ENCODE measurements at places on chromosomes 5 and 9.
A peak's percentile ranks its signal among the peaks of the same experiment; 100 is the strongest.

DNA sequence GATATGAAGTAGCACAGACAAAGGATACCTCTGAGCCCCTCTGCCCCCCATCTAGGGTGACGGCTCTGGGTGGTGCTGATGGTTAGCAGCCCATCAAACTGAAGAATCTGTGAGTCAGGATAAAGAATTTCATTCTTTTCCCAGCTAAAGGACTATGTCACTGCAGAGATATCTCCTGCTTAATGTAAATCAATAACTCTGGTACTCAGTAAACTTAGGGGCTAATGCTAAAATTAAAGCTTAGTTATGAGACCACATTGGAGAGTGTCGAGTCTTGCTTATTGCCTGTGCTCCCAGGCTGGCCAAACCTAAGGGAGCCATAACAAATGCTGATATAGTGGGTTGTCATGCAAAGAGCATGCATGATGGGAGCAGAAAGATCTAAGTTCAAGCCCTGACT lies 25.6 kb upstream of the ACTBL2 start:
- no peak for DNase-seq

- no peak for DNase-seq
Observed at GRCh38 chr9:22170990-22171670, 162.0 kb upstream of the CDKN2B start.

GRCh38 chr5:171845857-171846256 lies 60.2 kb downstream of the SMIM23 start:
- DNase-seq: no peak

DNA sequence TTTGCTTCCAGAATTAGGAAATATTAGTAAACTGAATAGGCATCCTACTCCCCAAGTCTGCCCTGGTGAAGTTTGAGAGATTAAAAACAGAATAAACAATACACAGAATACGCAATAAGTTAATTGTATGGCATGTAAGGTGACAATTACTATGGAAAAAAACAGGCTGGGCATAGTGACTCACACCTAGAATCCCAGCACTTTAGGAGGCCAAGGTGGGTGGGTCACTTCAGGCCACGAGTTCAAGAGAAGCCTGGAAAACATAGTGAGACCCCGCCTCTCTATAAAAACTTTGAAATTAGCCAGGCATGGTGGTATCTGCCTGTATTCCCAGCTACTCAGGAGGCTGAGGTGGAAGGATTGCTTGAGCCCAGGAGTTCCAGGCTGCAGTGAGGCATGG lies 64.2 kb upstream of the SUSD1 start:
- DNase-seq: no peak

- no peak for DNase-seq
Observed at GRCh38 chr9:35690294-35690613, 529 bp upstream of the TPM2 start.

GRCh38 chr9:93030642-93031628 lies 27.6 kb upstream of the SUSD3 start:
- DNase-seq: no peak

- DNase-seq: no peak
Observed at GRCh38 chr9:38311382-38312270, 80.9 kb upstream of the ALDH1B1 start.

GRCh38 chr5:150410524-150411244 lies 2.0 kb downstream of the CD74 start:
- peak; percentile 12 for DNase-seq

DNA sequence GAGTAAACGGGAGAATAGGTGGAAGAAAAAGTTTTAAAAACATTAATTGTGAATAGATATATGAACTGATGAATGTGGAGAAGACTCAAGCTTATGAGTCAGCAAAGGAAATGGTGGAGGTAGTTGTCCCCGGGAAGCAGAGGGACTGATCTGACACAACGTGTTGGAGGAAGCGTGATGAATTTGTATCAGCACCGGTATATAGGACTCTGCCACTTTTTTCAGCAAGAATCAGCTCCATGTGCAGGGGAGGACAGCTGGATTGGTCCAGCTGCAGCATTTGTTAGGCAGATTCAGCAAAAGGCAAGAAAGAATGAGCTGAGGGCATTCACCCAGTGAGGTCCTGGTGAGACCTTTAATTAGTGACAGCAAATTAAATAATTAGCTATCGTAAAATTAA lies 276.0 kb downstream of the TENT4A start:
- DNase-seq: no peak

GRCh38 chr9:73264631-73265030 lies 113.0 kb downstream of the ANXA1 start:
- no peak for DNase-seq

GRCh38 chr5:53110156-53110555 lies 599 bp upstream of the MOCS2 start:
- DNase-seq: no peak

- DNase-seq: no peak
Observed at GRCh38 chr9:35962126-35962906, 4.4 kb upstream of the OR2S2 start.

DNA sequence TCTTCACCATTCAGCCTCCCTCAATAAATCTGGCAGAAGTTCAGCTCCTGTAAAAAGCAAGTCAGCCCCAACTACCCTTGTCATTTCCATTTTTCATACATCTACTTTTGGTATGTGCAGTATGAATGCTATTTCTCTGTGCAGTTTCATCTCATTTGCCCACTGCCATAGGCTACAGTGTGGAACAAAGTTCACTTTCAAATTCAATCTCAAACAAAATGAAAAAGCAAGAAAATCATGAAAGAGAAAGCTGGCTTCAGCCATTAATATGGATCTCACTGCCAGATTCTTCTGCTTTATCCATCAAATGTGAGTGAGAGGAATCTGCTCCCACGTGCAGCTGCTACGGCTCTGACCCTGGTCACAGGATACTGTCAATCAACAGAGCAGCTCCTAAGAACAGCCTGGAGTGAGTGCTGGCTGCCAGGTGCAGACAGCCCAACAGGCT lies 494.2 kb downstream of the ZNF608 start:
- DNase-seq: no peak

DNA sequence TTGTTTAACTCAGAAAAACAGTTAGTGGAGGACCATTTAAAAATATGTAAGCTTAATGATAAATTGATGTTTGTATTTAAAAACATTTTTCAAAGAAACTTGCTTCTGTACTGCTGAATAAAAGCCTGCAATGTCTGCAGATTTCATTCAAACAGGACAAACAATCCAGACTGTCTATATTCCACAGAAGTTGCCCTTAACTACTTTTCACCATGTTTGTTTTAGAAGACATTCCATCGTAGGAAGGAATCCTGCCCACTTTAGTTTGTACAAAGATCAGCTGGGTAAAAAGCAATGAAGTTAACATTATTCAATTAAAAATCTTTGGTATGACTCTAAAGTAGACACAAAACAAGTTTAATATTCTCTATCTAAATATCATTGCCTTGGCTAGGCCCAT lies 195.7 kb upstream of the CCNH start:
- DNase-seq: no peak

GRCh38 chr5:57592236-57592635 lies 109.6 kb upstream of the ACTBL2 start:
- DNase-seq: no peak

DNA sequence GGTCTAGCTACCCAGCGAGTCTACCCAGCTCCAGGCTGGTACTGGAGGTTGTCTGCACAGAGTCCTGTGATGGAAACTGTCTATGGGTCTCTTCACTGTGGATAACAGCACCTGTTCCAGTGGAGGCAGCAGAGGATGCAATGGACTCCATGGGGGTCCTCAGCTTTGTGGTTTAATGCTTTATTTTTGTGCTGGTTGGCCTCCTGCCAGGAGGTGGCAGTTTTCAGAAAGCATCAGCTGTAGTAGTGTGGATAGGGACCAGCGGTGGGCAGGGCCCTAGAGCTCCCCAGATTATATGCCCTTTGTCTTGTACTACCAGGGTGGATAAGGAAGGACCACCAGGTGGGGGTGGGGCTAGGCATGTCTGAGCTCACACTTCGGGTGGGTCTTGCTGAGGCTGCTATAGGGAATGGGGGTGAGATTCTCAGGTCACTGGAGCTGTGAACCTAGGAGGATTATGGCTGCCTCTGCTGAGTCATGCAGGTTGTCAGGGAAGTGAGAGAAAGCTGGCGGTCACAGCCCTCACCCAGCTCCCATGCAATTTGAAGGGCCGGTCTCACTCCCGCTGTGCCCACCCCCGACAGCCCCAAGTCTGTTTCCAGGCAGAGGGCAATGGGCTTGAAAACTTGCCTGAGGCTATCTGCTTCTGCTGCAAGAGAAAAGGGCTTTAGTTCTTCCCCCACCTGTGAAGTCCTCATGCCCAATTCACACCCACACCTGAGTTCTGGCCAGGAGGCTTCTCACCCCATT lies 397.1 kb downstream of the TLE1 start:
- no peak for DNase-seq

GRCh38 chr9:84796404-84796803 lies 126.9 kb downstream of the NTRK2 start:
- DNase-seq: no peak

- DNase-seq: no peak
Observed at GRCh38 chr5:150309101-150309885, 6.6 kb upstream of the ARSI start.

DNA sequence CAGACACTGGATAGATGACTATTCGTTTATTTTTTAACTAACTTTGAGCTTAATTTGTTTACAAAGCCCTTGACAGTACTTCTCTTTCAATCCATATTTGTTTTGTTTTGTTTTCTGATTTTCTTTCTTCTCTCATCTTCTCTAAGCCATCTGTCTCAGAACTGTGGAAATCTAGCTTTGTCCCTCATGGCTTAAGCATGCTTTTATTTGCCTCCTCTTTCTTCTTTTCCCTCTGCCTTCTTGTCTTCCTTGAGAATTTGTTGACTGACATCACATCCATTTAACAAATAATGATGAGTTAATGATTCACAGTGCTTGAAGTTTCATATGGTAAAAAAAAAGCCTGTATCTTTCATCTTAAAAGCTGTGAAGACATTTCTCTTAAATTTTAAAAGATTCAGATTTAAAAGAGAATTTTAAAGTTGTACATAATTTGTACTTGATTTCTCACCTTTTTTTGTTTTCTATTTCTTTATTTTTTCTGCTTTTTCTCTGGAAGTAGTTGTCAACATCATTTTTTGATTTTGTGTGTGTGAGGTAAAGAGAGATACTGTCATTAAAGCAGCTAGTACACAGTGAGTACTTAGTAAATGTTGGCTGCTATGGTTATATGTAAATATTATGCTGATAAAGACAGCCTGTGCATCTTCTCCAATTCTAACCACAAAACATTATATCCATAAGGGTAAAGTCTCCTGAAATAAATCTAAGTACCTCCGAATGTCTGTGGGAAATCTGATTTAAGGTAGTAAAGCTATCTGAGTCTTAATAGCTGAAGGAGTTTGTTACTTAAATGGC lies 13.9 kb upstream of the SGCD start:
- no peak for DNase-seq

DNA sequence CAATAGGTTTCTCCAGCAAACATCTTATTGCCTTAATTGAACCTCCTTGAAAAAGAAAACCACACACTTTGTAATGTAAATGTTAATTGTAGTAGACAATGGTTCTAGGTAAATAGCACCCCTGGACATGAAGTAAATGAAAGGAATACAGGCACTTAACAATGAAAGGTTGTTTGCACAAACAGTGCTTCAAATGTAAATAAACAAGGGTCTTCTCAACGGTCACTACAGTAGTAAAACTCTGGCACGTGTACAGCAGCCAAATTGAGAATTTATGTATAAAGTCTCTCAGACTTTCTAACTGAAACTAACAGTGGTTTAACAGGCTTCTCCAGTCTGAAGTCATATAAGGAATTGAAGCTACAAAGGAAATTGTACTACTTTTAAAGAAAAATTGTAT lies 218.3 kb downstream of the MEF2C start:
- DNase-seq: no peak

GRCh38 chr9:126613651-126614050 lies at the start of gene LMX1B:
Gene LMX1B, plus strand, starts transcription at chr9:126613928. Its CDS starts 522 bp downstream, at chr9:126614450.
- no peak for DNase-seq

GRCh38 chr5:142078706-142079105 lies 29.9 kb upstream of the NDFIP1 start:
- DNase-seq: no peak

DNA sequence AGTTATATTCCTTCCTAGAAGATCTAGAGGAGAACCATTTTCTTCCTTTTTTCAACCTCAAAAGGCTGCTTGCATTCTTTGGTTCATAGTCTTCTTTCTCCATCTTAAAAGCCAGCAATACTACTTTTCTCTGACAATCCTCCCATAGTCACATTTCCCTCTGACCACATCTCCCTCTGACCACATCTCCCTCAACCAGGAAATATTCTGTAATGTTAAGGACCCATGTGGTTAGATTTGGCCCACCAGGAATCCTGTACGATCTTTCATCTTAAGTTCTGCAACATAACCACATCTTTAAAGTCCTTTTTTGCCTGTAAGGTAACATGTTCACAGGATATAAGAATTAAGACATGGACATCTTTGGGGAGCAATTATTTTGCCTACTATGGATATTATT lies 179.4 kb upstream of the SPEF2 start:
- DNase-seq: no peak

GRCh38 chr5:16957304-16958196 lies 21.5 kb upstream of the MYO10 start:
- DNase-seq: no peak

DNA sequence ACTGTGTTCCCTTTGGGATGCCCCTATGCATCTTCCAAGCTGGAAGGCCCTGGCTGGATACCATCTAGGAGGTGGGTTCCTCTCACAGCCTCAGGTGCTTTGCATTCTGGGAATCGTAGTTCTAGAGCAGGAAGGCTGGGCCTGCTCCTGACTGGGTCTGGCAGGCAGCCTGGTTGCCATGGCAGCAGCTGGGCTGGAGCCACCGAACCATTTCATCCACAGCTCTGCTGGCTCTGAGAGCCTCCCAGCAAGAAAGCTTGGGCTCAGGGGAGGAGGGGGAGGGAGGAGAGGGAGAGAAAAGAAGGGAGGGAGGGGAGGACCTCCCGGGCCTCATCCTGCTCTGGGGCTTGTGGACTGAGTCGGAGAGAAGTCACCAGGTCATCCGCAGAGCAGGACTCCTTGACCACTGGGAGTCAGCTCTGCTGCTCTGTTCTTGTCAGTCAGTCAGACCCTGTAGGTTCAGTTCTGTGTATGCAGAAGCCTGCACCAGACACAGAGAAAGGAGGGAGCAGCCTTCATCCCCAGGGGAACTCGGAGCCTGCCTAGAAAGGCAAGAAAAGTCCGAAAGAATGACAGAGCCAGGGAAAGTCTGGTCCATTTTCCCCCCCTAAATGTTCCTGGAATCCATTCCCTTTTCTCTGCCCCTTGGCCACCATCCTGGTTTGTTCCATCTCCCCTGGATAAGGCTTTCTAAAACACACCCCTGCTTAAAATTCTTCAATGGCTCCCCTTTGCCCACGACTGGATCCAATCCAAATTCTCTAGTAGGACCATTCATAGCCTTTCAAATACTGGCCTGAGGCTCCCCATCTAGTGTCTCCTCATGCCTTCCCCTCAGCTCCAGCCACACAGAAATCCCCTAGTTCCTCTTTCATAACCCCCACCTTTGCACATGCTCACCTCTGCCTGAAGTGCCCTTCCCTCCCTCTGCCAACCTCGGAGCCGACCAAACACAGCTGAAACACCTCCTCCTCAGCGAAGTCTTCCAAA lies 65.4 kb upstream of the ARAP3 start:
- DNase-seq: no peak

- no peak for DNase-seq
Observed at GRCh38 chr9:21265421-21266189, 25.8 kb upstream of the IFNA14 start.
